ENCODE measurements at places on chromosomes 5 and 9. TPM values are rescaled to one million over a fixed set of nuclear protein-coding genes. Genes with fewer than 3 reads are reported as not detected.

Gene FYB1
- 1.0 TPM for total RNA-seq

Gene NR6A1
- 2.9 TPM for total RNA-seq

Gene IL7R
- total RNA-seq, result 7.3 TPM

Gene BTNL8
- total RNA-seq, result 0.57 TPM

Gene MLLT3
- total RNA-seq, result 16.8 TPM

Gene PCDHGB1
- 4.5 TPM for total RNA-seq

Gene CEP78
- total RNA-seq, result 29.9 TPM

Gene ATP10B
- total RNA-seq, result 2.4 TPM

Gene C1QTNF3
- 2.3 TPM for total RNA-seq

Gene GMCL2
- not detected for total RNA-seq

Gene ACSL6
- total RNA-seq, result 0.34 TPM

Gene PCDHGA9
- total RNA-seq, result 2.7 TPM
